Urinary bladder (tissue), 4 donors: ENCODE measurements at places on chromosomes 3 and 15. TPM values are rescaled to one million over a fixed set of nuclear protein-coding genes. Genes with fewer than 3 reads are reported as not detected.

POPDC2 gene
- total RNA-seq = 11.5 TPM

PLA2G4D gene
- not detected for total RNA-seq

SUSD5 gene
- total RNA-seq = 3.0 TPM

HYAL1 gene
- 2.5 TPM for total RNA-seq

CADPS gene
- total RNA-seq = 19.2 TPM

- no peak for DNase-seq
Measured at GRCh38 chr15:68666812-68667450, 88.1 kb downstream of the CORO2B start.

- DNase-seq = no peak
Measured at GRCh38 chr15:80447077-80447476, 42.9 kb downstream of the ARNT2 start.

DNA sequence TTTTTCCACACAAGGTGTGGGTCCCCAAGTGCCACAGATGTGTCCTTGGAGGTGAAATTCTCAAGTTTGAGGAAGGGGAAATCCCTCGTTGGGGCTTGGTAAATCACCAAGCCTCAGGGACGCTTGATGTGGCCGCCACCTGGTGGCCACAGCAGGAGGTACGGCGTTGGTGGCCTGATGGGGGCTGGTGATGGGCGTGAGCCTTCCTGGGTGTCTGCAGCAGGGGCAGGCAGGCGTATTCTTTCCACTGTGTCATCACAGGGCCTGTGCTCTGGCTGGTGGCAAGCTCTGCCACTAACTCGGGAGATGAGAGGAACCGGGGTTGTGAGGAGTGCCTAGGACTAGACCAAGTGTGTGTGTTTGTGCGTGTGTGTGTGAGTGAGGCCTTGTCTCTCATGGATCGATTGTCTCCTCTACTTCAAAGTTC is 4.2 kb downstream of the ACOX2 start:
- no peak for DNase-seq

- no peak for DNase-seq
Measured at GRCh38 chr15:60054472-60054871, 50.4 kb downstream of the FOXB1 start.

DNA sequence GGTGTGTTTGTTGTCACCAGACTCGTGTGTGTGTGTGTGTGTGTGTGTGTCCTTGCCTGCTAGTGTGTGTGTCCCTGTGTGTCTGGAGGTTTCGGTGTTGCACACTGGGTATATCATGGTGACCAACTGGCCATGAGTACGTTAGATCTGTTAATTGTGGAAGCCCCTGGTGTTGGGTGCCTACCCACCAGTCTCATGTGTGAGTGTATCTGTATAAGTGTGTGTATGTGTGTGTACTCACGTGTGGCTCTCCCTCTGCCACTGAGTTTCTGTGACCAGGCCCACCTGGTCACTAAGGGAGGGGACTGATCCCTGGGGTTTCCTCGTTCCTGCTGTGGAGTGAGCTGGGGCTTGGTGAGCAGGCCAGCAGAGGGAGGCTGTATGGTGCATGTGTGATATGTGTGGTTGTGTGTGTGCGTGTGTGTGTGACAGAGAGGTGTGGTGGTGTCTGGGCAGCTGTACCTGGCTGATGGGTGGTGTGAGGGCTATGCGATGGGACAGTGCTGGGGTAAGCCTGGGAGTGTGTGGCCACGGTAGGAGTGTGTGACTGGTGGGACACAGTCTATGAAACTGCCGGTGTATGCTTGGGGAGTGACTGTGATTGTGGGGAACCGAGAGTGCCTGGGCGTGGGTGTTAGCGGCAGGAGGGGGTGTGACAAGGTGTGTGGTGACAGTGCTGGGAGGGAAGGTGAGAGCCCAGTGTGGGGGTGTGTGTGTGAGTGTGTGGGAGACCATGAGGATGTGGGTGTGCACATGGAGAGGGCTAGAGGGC is 1.8 kb downstream of the PRKCD start:
- DNase-seq = no peak

- no peak for DNase-seq
Measured at GRCh38 chr15:80587007-80587406, 108.1 kb upstream of the ABHD17C start.

DNA sequence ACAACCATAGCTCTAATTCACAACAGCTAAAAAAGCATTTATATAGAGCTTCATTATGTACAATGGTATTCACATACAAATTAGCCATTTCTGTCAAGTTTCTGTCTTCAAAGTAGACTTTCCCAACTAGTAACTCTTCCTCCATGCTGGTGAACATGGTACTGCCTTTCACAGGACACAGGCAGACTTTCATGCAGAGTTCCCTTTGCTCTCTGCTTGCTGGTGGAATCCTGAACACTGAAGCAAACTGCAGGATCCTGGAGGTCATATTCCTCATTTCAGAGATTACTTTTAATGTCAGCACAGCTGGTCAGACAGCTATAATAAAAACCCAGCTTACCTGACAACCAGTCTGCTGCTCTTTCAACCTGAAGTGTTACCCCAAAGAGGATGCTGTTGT is 53.6 kb downstream of the TASOR start:
- DNase-seq = no peak

- DNase-seq = no peak
Measured at GRCh38 chr15:26831951-26832350, 34.9 kb upstream of the GABRA5 start.

- no peak for DNase-seq
Measured at GRCh38 chr3:143825513-143825912, 22.8 kb downstream of the SLC9A9 start.
